Kidney glomerular epithelial cell (primary cell): ENCODE measurements at places on chromosomes 6 and 20.

DNA sequence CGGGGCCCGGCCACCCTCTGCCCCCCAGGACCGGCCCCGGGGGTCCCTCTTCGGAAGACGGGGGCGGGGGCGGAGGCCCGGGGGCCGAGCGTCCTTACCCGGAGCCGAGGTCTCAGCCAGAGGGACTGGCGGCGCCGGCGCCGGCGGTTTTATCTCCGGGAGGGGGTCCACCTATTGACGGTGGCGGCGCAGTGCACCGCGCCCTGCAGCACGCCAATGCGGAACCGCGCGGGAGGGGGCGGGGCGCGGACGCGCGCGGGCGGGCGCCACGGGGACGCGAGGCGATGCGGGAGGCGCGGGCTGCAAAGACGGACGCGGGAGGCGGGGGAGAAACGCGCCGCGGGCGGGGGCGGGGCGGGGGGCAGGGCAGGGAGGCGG, at the start of gene EEF1A2:
TSS of gene EEF1A2 (minus strand) at position 124 of the 378 bp plus-strand sequence. CDS start 1,320 bp downstream, outside the sequence.
- DNase-seq, result no peak

DNA sequence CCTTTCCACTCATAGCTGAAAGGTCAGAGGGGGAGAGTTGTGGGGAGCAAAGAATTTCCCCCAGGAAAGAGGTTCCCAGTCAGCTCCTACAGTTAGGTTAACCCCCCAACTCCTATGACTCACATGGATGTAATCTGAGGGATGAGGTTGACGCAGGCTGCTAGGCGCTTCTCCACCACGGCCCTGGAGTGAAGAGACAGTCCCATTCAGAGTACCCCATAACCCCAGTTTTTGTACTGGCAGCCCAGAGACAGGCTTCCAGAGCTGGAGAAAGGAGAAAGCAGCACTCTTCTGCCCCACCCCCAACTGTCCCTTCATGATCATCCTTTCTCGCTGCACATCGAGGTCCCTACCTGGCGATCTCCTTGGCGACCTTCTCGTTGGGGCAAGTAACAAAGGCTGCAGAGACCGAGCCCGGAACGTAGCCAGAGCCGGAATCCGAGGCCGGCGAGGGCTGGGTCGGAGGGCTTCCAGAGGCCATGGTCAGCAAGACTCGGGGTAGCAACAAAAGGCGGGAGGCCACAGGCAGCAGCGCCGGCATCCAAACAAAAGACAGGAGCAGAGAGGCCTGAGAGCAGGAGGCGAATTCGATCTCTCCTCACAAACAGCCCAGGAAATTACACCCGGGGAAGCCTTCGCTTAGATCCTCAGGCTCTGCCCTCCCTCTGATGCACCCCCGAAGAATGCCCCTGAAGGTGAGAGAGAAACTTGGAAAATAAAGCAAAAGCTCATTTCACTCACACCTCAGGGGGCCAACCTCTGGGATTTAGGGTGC, 592 bp downstream of the CUTA start:
- peak; percentile 47 for DNase-seq

- DNase-seq, result no peak
Measured at GRCh38 chr6:43976706-43977403, 150.4 kb downstream of the MRPL14 start.

GRCh38 chr20:35511814-35512420, 17.5 kb downstream of the C20orf173 start:
- DNase-seq, result peak; percentile 3

DNA sequence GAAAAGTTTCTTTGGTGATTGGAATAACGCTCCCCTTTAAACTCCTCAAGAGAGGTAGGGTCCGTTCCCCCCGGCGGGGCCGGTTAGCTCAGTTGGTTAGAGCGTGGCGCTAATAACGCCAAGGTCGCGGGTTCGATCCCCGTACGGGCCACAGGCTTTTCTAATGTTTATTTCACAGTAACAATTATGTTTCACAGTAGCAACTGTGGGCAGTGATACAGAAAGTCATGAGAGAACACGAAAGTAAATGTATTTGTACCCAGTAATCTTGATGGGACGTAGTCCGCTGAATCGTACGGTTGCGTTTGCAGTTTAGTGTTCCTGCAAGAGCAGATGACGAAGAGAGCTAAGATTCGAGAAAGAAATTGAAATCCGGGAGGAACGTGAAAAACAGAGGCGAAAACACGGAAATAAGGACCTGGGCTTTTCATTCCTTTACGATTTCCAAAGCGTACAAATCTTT, 505.5 kb downstream of the PRIM2 start:
- DNase-seq, result no peak

DNA sequence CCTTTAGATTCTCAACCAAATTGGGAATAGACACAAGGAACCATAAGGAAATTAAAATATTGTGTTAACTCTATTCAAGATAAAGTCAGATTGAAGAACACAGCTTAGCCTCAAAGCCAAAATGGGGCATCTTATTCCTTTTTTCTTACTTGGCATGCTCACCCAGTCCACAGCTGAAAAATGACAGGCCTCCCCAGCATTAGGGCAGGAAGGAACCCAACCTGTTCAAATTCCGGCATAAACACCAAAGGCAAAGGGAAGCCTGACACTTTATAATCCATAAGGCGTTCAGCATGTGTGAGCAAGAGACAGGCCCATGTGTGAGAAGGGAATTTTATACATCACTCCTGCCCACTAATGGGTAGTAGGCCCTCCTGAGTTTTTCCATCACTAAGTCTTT, 2.9 kb downstream of the BEND6 start:
- DNase-seq, result no peak

DNA sequence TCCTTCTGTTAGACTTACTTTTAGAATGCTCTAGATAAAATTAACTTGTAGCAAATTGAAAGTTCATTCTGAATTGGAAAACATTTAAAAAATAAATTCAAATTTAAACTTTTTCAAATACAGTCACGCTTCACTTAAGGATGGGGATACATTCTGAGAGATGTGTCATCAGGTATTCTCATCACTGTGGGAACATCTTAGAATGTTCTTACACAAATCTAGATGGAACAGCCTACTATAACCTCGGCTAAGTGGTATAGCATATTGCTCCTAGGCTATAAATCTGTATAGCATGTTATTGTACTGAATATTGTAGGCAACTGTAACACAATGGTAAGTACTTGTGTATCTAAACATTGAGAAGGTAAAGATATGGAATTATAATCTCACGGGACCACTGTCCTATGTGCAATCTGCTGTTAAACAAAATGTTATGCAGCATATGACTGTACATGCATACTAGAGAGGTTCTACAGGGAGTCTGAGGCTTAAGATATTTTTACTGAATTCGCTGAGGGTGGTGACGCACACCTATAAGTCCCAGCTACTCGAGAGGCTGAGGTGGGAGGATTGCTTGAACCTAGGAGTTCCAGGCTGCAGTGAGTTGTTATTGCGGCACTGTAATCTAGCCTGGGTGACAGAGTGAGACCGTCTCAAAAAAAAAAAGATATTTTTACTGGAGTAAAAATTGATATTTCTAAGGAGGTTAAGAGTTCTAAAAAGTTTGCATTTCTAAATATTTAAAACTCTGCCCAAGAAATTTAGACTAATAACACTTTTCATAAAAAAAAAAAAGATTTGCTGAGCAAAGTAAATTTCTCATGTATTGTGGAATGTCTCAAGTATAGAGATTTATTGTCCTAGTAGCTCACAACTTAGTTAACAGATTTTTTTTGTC, 87.3 kb upstream of the TULP1 start:
- no peak for DNase-seq
